ENCODE measurements at places on chromosomes 6 and 20. TPM values are rescaled to one million over a fixed set of nuclear protein-coding genes. Genes with fewer than 3 reads are reported as not detected.

TRIM39 gene
- 15.2 TPM for total RNA-seq

- DNase-seq: peak; percentile 37
Observed at GRCh38 chr6:135901774-135902524, 50.4 kb downstream of the PDE7B start.

DNA sequence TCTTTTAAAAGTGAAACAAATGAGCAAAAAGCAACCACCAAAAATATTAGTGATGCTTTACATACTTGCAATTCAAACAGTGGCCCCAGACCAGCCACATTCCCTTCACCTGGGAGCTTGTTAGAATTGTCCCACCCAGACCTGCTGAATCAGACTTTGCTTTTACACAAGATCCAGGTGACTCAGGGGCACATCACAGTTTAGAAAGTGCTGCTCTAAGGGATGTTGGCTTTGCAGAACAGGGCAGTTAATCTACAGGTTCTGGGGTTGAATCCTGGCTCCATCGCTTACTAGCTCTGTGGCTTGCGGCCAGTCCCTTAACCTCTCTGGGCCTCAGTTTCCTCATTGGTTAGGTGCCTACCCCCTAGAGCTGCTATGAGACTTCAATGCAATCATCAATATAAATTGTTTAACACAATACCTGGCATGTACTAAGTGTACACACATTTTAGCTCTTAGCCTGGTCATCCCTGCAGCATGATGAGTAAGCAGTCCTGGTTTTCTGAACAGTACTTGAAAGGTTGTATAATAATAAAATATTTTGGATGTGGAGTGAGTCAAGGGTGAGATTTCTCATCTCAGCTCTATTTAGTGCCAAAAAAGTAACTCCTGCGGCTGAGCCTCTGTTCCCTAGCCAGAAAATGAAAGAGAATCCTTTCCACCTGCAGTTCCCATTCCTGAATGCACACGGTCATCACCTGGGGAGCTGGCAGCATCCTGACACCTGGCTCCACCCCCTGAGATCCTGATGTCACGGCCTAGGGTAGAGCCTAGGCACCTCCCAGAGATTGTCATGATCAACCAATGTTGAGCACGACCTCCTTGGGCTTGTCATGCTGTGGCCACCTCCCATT, 162.7 kb downstream of the ANKRD60 start:
- DNase-seq: peak; percentile 59

PRPF6 gene
- total RNA-seq: 80.8 TPM

PPP1R16B gene
- total RNA-seq: 3.0 TPM

DNA sequence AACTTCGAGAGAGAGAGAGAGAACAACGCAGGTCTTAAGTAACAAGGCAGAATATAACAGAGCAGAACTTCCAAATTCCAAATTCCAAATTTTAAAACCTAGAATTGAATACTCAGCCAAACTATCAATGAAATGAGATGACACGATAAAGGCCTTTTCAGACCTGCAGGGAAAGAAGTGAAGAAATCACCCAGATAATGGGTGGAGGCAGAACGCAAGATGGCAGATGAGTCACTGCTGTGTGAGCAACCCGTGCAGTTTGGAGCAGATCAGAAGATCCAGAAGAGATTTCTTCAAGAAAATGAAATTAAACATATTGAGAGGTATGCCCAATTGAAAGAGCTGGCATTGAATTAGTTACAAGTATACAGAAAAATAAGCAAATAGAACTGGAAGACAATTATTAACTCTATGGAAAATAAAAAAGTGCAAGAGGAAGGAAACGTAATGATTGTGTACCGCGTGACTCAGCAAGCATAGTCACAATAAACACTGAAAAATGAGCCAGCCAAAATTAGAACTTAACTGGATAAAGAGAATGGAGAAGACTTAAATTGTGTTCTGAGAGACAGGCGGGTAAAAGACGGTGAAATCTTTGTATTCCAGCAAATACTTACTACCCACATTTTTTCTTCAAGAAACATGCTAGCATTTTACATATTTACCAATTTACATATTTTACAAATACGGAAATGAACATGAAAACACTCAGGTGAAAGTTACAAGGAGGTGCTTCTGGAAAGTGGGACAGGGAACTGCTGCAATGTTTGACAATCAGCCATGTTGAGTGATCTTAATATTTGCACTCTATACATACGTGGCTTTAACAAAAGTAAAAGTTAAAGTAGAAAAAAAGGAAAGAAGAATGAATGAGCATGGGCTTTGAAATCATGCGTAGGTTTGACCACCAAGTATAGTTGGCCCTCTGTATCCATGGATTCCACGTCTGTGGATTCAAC, 87.9 kb upstream of the CDYL start:
- DNase-seq: peak; percentile 80

MCCD1 gene
- total RNA-seq: not detected

- DNase-seq: no peak
Observed at GRCh38 chr6:36249536-36249935, 20.3 kb upstream of the PNPLA1 start.

- no peak for DNase-seq
Observed at GRCh38 chr6:140874066-140874465, 1258.7 kb upstream of the GJE1 start.

- DNase-seq: no peak
Observed at GRCh38 chr6:124854338-124854922, 107.8 kb upstream of the RNF217 start.

GTPBP2 gene
- 38.1 TPM for total RNA-seq

LTB gene
- not detected for total RNA-seq

DNA sequence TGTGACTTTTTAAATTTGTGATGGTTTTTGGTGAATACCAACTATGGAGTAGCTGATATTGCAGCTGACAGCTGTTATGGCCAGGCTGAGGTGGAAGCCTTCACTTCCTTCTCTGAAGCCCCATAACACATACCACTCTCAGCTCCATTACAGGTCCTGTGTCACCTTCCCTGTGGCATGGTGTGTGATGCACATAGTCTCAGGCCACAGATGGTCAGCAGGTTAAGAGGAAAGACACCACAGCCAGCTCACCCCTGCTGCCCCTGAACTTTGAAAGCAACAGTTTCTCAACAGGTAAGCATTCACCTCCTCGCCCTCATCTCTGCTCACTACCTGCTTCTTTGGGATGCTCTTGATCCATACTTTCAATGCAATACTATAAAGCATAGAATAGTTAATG, 7.7 kb downstream of the TXNDC5 start:
- DNase-seq: no peak

- DNase-seq: no peak
Observed at GRCh38 chr6:133205304-133205703, 35.9 kb upstream of the EYA4 start.

TRIM15 gene
- 0.98 TPM for total RNA-seq

GATA5 gene
- 1.1 TPM for total RNA-seq

STX11 gene
- total RNA-seq: 20.1 TPM

DNA sequence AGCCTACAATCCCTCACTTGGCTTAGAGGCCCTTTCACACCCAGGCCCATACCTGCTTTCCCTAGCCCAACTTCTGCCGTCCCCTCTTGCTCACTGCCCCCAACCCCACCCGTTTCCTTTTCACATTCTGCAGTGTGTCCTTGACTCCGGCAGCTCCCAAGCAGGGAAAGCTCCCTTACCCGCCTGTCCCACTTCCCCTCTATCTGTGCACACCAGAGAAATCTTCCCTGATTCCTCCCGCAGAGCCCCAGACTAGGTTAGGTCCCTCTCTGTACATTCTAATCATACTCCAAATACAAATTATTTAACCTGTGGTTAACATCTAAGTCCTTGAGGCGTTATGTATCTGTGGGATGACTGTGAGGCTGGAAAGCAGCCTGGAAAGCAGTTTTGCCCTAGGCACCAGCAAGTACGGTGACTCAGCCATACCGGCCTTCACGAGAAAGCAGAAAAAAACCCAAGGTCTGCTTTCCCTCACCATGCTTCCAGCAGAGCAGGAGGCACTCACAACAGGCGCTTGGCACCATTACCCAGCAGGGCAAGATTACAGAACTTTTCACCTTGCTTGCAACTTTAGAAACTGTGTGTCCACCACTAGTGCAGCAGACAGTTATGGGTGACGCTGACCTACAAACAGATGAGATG, 22.3 kb downstream of the ELOVL5 start:
- peak; percentile 47 for DNase-seq

ASIP gene
- total RNA-seq: 0.72 TPM

DNA sequence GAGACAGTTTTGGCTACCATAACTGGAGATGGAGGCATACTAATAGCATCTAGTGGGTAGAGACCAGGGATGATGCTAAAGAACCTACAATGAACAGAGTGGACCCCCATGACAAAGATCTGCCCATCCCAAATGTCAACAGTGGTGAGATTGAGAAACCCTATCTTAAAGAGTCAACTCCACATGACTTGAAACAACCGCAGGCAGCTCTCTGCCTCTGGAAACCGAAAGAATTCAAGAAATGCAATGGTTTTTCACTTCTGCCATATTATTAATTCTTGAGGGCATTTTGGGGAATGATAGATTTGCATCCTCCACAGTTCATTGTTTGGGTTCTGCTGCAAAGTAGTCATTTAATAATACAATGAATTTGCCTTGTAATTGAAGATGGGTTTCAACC, 463.4 kb downstream of the MAFB start:
- DNase-seq: no peak

SLC22A1 gene
- total RNA-seq: 1.4 TPM

DNA sequence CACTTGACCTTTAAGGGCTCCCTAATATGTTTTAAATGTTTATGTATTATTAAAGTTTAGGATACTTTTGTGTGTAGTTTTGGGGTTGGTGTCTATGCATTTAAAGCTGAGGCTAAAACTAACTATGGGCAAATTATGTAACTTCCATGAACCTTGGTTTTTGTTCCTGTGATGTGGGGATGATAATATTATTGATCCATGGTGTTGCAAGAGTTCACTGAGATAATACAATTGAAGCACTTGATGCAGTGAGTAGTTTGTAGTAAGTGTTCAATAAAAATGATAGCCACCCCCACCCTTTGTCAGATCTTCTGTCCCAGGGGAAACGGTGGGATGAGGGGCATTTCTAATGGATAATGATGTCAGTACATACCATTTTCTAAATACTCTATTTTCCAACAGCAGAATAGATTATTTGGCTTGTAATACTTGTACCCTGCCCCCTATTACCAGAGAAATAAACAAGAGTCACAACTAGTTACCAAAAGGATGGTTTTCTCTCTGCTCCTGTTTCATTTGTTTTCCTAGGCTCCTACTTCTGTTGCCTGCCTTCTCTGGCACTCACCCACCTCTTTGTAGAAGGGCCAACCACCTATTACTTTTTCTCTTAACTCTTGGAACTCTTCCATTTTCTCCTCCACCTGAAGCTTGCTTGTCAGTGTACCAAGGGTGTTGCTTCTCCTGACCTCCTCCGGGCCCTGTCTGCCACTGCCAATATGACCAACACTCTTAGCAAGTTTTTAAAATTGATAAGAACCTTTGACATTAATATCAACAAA, 97.9 kb downstream of the RCAN2 start:
- DNase-seq: no peak

GRCh38 chr6:10617008-10617696, 77.3 kb downstream of the C6orf52 start:
- DNase-seq: no peak

TBXT gene
- total RNA-seq: not detected

DNA sequence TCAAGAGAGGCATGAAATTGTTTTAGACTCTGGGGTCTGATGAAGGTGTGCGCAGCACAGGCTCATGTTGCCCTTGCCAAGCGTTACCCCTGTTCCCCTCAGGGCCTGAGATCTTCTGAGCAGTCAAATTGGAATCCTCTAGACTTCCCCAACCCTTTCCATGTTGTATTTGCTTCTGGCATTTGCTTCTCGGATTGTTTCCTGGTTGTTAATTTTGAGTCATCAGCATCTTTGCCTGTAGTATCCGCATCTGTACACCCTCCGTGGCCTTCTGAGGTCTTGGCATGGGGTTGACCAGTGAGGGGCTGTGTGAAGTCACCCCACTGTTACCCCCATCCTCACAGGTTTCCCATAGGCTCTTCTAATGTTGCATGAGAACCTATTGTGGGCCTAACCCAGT, 40.9 kb downstream of the SLC24A3 start:
- no peak for DNase-seq

DNA sequence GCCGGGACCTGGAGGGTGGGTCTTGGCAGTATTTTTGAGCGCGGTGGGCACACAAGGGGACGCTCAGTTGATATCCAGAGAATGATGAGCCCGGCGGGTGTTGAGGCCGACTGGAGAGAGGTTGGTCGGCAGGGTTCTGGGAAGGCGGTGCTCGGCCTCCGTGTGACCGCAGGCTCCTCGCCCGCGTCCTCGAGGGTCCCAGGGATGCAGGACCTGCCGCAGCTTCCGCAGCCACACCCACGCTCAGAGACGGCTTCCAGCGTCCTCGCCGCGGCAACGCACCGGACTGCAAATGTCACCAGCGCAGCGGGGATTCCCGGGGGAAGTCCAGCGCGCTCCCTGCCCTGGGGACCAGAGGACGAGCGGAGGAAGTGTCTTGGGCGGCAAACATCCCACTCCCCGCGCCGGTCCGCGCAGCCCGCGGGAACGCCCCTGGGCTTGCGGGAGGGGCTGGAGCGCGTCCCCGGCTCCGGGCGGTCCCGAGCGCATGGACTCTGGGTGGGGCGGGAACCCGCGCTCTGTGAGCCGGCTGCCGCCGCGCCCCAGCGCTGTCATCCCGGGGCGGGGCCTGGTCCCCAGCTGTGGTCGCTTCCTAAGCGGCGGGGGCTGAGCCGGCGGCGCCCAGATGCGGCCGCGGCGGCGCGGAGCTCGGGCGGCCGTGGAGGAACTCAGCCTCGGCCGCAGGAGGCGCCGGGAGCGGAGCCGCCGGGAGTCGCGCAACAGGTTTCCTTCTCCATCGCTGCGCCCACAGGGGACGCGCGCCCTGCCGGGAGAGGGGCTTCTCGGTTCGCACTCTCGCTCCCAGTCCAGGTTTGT, at the start of gene STX11:
STX11 (plus strand) TSS at position 624 of the 816 bp plus-strand sequence. CDS start 36,111 bp downstream, outside the sequence.
- peak; percentile 95 for DNase-seq

CGA gene
- 1.4 TPM for total RNA-seq

GRCh38 chr6:158544428-158544827, 15.5 kb upstream of the TMEM181 start:
- DNase-seq: peak; percentile 46

GRCh38 chr6:169939554-169940164, 188.2 kb downstream of the ERMARD start:
- DNase-seq: no peak

- no peak for DNase-seq
Observed at GRCh38 chr6:130322673-130323268, 43.0 kb upstream of the TMEM200A start.

EYS gene
- total RNA-seq: not detected

DNA sequence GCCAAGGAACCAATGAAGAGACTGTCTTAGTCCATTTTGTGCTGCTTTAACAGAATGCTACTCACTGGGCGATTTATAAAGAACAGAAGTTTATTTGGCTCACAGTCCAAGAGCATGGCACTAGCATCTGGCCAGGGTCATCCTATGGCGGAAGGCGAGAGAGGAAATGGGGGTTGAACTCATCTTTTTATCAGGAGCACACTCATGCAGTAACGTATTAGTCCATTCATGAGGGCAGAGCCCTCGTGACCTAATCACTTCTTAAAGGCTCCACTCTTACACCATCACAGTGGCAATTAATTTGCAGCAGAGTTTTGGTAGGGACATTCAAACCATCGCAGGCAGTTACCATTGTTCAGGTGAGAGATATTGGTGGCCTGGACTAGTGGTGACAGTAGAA, 8.5 kb downstream of the ARFGEF2 start:
- no peak for DNase-seq

PRICKLE4 gene
- 3.9 TPM for total RNA-seq

GRCh38 chr6:104321301-104321700, 538.4 kb downstream of the HACE1 start:
- DNase-seq: no peak

PRIM2 gene
- total RNA-seq: 9.7 TPM
